ENCODE measurements at places on chromosomes 12 and 14.
A peak's percentile ranks its signal among the peaks of the same experiment; 100 is the strongest.

- DNase-seq, result no peak
Observed at GRCh38 chr14:102565959-102566358, 26.5 kb upstream of the RCOR1 start.

GRCh38 chr14:35047976-35048513 lies 2.0 kb downstream of the FAM177A1 start:
- DNase-seq, result no peak

DNA sequence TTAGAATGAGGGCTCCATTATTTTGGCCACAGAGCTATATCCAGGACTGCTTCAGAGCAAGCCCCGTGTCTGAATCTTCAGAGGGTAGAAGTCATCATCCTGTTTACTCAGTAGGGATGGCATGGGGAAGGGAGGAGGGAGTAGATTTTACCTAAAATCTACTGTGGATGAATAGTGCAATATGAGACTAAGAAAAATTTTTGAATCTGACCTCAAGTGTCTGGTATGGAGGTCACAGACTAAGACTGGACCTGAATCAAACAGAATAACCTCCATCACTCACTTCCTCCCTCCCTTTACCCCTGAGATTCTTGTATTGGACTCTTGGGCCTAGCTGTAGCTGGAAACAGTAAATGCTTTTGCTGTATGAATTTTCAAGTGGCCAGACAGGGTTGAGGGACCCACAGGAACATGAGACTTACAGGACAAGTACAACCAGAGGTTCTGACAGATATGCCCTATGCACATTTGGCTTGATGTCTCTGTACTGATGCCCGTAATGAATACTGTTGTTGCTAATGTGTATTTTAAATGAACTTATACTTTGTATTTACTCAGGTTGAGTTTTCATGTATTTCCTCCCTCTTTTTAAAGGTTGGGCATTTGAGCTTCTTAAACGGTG lies 78.5 kb downstream of the CCDC91 start:
- DNase-seq, result no peak

GRCh38 chr14:26765768-26766520 lies 168.1 kb upstream of the NOVA1 start:
- peak; percentile 15 for DNase-seq

- no peak for DNase-seq
Observed at GRCh38 chr12:61137677-61138414, 1122.4 kb upstream of the USP15 start.

- peak; percentile 42 for DNase-seq
Observed at GRCh38 chr12:132275110-132275531, 54.3 kb downstream of the GALNT9 start.

- DNase-seq, result no peak
Observed at GRCh38 chr14:50659327-50659974, 8.7 kb downstream of the SAV1 start.

All from HuH-7 (cell line).